CD8-positive, alpha-beta memory T cell (primary cell): ENCODE measurements at places on chromosomes 3 and 15.

DNA sequence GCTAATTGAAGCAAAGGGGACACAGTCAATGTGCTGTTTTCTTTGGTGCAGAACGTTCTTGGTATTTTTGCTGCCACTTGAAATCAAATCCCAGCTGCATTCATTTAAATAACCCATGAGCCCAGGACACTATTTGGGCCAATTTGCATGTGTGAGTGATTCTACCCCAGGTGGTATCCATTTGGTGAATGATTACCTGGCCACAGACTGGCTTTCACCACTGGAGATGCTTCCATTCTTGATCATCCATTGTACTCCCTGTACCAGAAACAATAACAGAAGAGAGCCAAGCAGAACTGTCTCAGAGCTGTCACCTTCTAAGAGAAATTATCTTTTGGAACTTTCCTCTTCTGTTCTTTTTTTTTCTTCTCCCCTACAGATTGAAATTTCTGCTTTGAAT is 139.7 kb upstream of the RARB start:
- no peak overlapping the region for H3K4me3 ChIP-seq
- H3K27ac ChIP-seq = no peak overlapping the region

GRCh38 chr3:77412021-77412438 is 372.1 kb downstream of the ROBO2 start:
- H3K4me1 ChIP-seq = no peaks in the 10 kb centered on the region
- no peaks in the 10 kb centered on the region for H3K27me3 ChIP-seq
- no peaks in the 10 kb centered on the region for H3K36me3 ChIP-seq
- no peak overlapping the region for H3K4me3 ChIP-seq

DNA sequence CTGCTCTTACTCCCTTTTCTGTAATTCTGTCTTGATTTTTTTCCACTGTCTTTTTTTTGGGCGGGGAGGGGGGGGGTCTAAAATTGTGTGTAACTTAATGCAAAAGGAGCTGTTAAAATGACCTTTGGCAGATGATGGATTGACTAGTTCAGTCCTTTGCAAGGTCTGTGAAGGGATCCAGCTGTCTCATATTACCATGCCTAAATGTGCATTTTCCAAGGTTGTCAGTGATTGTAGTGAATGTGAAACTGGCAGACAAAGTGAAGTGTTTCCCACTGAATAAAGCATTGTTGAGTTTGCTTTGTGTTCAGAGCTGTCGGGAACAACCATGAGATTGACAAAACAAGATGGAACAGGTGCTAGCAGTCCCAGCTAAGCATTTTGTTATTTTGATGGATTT is 110.1 kb upstream of the SKOR1 start:
- DNase-seq = no peak
- no peak overlapping the region for H3K4me3 ChIP-seq
- no peaks in the 10 kb centered on the region for H3K27me3 ChIP-seq
- H3K4me1 ChIP-seq = no peaks in the 10 kb centered on the region
- no peak overlapping the region for H3K27ac ChIP-seq
- H3K36me3 ChIP-seq = no peaks in the 10 kb centered on the region

- no peaks in the 10 kb centered on the region for H3K4me1 ChIP-seq
- H3K27me3 ChIP-seq = no peaks in the 10 kb centered on the region
- H3K4me3 ChIP-seq = no peak overlapping the region
- no peak for DNase-seq
- no peaks in the 10 kb centered on the region for H3K36me3 ChIP-seq
Observed at GRCh38 chr3:132283916-132284405, 33.2 kb upstream of the ACP3 start.
